ENCODE measurements at places on chromosomes 3 and 15. TPM values are rescaled to one million over a fixed set of nuclear protein-coding genes. Genes with fewer than 3 reads are reported as not detected.

Gene GABRR3
- not detected for total RNA-seq

Gene CCRL2
- total RNA-seq, result 2.6 TPM

Gene NCEH1
- 33.6 TPM for total RNA-seq

Gene CFAP100
- not detected for total RNA-seq

Gene CHRD
- 1.9 TPM for total RNA-seq

Gene CCK
- total RNA-seq, result 2.2 TPM

Gene TBC1D2B
- 40.4 TPM for total RNA-seq

Gene SNX22
- 2.2 TPM for total RNA-seq

Gene CASR
- not detected for total RNA-seq

Gene FAM227B
- 6.7 TPM for total RNA-seq

DNA sequence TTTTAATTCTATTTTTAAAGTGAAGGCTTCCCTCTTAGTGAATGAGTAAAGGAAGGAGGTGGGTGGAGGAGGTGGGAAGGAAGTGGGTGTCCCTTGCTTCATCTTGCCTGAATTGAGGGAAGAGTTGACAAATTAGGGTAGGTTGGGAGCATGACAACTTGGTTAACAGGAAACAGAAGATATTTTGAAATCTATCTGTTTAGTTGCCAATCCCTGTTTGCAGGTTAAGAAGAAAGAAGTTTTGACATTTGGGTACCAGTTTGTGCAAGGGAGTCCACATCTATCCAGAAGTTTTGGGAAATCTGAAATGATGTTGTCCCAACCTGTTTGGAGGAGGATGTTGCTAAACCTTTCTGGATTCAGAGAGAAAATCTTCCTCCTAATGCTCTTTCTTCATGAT is 204.1 kb upstream of the SUCLG2 start:
- DNase-seq, result no peak

GRCh38 chr3:33277193-33277882 is at the start of gene FBXL2:
Gene FBXL2 (plus strand): TSS chr3:33277442. CDS start chr3:33277513, 71 bp downstream.
- peak; percentile 24 for DNase-seq

- DNase-seq, result no peak
These were observed 1003.9 kb upstream of the EPHA6 start for GRCh38 chr3:95810462-95810861.

GRCh38 chr3:99777708-99778107 is 40.0 kb upstream of the CMSS1 start:
- DNase-seq, result no peak

DNA sequence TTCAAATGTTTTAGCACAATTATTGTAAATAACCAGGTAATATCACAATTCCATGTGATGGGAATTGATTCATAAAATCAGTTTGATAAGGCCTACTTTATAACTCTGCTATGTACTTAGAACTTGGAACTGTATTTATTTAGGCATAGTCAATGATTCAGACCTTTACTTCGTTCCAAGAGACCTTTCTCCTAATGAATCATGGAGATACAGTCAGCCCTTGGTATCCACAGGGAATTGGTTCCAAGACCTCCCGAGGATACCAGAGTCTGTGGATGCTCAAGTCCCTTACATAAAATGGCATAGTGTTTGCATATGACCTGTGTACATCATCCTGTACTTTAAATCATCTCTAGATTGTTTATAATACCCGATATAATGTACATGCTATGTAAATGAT is 60.8 kb upstream of the UMPS start:
- no peak for DNase-seq

DNA sequence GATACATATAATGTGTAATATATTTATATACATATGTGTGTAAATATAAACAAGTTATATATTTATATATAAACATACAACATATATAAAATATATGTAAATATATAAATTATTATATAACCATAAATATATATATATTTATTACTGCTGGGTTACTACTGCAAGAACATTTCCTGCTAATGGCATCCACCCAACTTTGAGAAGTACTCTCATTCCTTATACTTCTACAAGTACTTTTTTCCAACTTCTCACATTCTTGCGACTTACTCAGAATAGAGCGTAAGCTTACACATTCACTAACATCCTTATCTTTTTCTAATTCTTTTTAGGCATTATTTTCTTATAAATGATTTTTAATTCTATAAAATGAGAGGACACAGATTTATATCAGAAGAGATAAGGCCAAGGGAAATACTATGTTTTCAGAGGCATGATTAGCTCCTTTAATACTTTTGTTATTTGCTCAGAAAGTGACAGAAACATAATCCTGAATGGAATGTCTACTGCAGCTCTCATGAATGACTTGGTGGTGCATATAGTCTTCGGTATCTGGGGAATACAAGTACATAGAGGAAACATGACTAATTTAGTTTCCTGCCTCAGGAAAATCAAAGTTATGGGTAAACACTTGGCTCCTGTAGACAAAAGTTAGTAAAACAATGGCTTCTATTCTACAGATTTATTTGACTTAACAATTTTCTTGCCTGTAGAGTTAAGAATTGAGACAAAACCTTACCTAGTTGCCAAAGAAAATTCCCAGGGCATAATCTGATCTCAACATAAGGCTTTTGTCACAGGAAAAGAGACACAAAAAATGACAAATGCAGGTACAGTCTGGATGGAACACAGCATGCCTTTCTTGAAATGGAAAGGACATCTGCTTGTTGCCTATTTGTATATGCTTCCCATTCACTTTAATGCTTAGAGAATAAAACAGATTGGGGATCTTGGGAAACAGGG is 453.9 kb downstream of the SQOR start:
- no peak for DNase-seq

- DNase-seq, result no peak
These were observed 187.1 kb upstream of the PROK2 start for GRCh38 chr3:71972031-71972430.

GRCh38 chr3:152635389-152635788 is 199.5 kb upstream of the P2RY1 start:
- DNase-seq, result no peak

GRCh38 chr15:35507932-35508638 is 37.9 kb downstream of the DPH6 start:
- no peak for DNase-seq

DNA sequence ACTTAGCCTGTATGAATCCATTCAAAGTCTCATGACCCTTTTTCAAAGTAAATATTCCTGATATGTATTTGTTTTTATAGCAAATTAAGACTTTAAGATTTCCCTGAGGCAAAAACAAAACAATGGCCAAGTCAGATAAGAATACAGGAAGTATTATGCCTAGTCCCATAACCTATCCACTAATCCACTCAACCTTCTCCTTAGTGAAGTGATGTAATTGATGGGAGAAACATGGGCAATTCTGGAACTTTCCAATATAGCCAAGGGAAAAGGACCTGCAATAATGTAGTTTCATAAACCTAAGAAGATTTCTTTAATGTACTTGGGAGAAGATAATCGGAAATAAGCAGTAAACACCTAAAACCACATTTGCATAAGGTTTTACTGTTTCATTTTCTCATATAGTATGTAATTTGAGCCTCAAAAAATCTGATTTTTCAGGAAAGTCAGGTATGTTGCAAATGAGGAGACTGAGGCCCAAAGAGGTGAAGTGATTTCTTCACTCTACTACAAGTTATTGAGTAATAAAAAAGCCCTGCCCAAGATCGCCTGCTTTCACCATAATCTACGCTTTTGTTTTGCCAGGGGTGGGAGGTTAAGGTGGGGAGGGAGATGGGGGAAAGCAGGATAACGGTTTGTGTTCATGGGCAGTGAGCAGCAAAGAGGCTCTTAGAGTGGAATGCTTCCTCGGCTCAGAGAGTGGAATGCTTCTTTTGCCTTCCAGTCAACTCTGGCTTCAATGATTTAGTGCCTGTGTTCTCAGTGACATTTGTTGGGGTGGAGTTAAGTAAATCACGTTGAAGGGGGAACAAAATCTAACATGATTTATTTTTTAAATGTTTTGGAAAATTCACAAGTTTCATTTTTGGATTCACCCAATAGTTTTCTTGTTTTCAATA is 95.0 kb upstream of the FNDC3B start:
- DNase-seq, result no peak

- DNase-seq, result no peak
These were observed 39.0 kb downstream of the RASA2 start for GRCh38 chr3:141525814-141526213.

DNA sequence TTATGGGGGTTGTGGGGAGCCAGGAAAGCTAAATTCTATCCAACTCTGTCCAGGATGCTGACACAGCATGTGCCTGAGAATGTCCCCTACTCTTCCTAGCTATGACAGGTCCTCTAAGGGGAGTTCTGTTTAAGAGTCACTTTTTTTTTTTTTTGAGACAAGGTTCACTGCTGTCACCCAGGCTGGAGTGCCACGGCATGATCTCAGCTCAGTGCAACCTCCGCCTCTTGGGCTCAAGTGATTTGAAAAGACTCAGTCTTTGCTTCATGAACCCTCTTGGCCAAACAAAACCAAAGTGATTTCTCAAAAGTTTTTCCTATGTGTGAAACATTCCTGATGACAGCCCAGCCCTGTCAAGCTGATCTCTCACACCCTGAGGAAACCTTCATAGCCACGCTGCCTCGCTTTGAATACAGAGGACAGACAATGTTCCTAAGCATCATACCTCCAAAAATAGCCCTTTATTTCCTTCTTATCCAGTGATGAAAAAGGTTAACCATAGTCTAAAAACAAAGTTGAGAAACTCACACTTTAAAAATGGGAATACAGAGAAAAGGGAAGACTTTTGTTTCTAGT is 105.5 kb upstream of the PROK2 start:
- no peak for DNase-seq

DNA sequence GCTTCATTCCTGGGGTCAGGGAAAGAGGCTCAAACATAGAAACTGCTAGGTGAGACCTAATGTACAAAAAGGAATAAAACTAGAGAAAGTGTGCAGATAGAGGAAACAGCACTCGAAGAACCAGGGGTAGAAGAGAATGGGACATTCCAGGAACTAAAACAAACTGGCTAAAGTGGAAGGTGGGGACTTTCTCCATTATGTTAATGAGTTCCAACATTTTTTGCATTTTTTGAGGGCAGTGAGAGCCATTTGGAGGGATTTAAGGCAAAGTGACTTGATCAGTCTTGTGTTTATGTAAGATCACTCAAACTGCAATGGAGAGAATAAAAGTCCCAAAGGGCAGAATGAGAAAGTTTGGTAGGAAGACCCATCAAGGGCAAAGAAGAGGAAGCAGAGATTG is 20.6 kb upstream of the SLC4A7 start:
- DNase-seq, result no peak

GRCh38 chr15:69087366-69087976 is 73.0 kb upstream of the GLCE start:
- DNase-seq, result no peak

- DNase-seq, result no peak
These were observed 203.0 kb downstream of the ABHD5 start for GRCh38 chr3:43893727-43894126.

DNA sequence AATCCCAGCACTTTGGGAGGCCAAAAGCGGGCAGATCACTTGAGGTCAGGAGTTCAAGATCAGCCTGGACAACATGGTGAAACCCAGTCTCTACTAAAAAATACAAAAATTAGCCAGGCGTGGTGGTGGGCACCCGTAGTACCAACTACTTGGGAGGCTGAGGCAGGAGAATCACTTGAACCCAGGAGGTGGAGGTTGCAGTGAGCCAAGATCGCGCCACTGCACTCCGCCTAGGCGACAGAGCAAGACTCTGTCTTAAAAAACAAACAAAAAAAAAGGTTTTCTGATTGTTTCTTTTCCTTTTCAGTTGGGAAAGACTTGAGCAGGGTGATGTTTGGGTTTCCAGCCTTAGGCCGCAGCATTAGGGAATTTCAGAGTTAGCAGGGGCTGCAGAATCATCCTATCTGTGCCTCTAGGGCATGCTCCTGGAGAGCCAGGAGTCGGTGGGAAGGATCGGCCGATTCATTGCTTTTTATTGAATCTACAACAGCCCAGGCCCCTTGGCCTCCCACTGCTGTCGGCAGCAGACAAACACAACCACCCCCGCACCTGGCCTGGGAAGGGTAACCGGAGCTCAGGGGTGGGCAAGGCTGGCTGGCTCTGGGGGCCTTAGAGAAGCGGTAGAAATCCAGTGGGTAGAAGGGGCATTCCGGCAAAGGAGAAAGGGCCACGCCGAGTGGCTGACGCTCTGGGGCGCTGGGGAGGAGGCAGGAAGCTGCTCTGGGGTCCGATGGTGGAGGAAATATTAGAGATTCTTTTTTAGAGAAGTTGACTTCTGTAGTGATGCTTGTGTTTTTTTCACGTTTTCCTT is 6.3 kb downstream of the CHAC1 start:
- no peak for DNase-seq

DNA sequence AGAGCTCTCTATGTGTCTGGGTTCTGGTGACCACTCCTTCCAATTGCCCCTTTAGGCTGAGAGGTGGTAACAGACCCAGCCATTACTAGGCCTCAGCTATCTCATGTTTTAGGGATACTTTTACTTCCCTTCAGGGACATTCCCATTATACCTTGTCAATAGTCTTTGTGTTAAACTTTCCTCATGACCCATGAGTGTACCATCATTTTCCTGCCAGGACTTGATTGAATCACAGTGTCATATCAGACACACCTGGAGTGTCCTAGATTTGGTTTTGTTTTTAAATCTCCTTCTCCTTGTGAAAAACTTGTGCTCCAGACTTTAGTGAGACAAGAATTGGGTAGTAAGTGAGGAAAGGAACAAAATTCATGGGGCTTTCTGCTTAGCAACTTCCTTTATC is 136.6 kb downstream of the KCNAB1 start:
- no peak for DNase-seq

GRCh38 chr3:100561459-100562158 is 47.8 kb upstream of the ADGRG7 start:
- DNase-seq, result no peak

DNA sequence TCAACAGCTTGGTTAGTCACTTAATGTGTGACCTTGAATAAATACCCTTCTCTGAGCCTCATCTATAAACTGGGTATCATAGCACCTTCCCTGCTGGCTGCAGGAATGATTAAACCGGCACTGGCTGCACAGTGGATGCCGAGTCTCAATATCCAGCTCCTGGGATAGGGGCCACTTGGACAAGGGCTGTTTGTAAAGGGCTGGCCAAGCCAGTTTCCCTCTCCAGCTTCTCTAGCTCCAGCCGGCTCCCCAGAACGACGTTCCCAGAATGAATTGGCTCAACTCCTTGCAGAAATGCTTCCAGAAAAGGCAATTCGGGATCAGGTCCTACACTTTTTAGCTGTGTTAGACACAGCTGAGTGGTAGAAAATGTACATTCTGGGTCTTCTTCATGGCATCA is 58.8 kb downstream of the LSM3 start:
- DNase-seq, result no peak

DNA sequence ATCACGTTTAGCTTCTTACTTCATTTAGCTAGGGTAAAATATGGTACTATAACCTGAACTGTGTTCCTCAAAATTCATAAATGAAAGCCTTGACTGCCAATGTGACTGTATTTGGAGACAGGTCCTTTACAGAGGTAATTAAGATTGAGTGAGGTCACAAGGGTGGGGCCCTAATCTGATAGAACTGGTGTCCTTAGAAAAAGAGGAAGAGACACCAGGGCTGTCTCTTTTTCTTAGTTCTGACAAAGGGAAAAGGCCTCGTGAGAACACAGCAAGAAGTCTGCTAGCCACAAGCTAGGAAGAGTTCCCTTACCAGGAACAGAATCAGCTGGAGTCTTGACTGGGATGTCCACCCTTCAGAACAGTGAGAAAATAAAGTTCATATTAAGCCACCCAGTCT is 162.7 kb downstream of the GMNC start:
- no peak for DNase-seq
